ENCODE measurements at places on chromosomes 11 and 22. TPM values are rescaled to one million over a fixed set of nuclear protein-coding genes. Genes with fewer than 3 reads are reported as not detected.

DNA sequence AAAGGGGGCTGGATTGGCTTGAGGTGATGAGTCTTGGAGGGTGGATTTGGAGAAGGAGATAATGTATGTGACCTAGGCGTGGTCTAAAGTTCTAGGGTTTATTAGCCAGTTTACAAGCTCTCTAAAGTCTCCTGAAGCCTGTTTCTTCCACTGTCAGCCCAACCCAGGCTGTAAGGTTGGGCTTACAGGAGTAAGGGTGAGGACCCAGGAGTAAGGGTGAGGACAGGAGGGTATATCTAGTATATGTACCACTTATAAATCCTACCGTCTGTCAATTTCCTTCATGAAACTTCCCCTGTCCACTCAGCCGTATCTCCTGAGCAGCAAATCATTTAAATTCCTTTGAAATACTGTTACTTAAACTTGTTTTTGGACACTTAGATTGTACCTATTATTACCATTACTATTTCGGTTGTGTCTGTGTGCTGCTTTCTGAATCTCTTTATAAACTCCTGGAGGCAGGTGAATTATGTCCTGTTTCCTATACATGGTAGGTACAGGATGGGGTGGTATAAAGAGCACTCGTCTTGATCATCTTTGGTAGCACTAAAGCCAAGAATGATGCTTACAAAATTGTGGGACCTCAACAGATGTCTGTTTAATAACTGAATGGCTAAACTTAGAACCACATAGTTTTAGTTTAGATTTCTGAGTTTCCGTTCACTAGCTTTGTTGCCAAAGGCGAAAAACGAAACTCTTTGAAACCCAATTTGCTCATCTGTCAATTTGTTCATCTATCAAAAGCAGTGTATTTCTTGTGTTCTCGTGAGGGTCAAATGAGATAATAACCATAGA, 192.0 kb downstream of the GRIK4 start:
- no peak for DNase-seq

GRCh38 chr11:82960779-82961143, 59.2 kb downstream of the DDIAS start:
- no peak for DNase-seq

GRCh38 chr11:12167061-12168000, 56.9 kb downstream of the MICAL2 start:
- DNase-seq, result no peak

GRCh38 chr11:65574109-65574810, 1.6 kb upstream of the EHBP1L1 start:
- DNase-seq, result peak; percentile 95

GRCh38 chr11:15622231-15622890, 507.6 kb downstream of the INSC start:
- DNase-seq, result no peak

DNA sequence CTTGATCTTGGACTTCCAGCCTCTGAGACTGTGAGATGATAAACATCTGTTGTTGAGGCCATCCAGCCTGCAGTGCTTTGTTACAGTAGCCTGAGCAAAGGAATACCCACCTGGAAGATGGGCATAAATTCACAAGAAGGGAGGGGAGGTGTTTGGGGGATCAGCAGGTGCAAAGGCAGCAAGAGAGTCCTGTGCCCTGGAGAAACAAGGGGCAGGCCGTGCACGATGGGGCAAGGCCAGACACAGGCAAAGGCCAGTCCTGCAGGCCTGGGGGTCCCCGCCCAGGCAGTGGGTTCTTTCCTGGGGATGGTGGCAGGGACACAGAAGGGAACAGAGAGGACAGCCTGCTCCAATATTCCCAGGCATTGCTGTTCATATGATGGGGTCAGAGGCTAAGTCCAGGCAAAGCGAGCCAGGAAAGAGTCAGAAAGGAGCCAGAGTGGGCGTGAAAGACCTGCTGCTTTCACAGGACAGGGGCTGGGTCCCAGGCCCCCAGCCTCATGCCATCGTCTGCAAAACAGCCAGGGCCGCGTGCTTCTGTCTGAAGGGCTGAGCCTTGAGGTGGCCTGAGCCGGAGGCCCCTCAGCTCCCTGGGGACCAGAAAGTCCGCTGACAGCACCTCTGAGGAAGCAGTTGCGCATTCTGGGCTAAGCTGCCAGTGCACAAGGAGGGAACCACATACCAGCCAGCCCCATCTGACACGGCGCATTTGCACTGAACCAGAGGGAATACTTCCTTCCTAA, 48.8 kb downstream of the MYEOV start:
- DNase-seq, result no peak

GRCh38 chr11:94376841-94377240, 24.4 kb downstream of the GPR83 start:
- no peak for DNase-seq

Gene RIN1
- polyA plus RNA-seq, result 0.72 TPM

GRCh38 chr11:114259551-114259983, 36.6 kb upstream of the NNMT start:
- DNase-seq, result no peak

GRCh38 chr11:18394275-18394927, at the start of gene LDHA:
Gene LDHA, plus strand, starts transcription at chr11:18394563. Its CDS starts 2,280 bp downstream, at chr11:18396843.
- peak; percentile 97 for DNase-seq

Gene OR4P4
- polyA plus RNA-seq, result not detected

DNA sequence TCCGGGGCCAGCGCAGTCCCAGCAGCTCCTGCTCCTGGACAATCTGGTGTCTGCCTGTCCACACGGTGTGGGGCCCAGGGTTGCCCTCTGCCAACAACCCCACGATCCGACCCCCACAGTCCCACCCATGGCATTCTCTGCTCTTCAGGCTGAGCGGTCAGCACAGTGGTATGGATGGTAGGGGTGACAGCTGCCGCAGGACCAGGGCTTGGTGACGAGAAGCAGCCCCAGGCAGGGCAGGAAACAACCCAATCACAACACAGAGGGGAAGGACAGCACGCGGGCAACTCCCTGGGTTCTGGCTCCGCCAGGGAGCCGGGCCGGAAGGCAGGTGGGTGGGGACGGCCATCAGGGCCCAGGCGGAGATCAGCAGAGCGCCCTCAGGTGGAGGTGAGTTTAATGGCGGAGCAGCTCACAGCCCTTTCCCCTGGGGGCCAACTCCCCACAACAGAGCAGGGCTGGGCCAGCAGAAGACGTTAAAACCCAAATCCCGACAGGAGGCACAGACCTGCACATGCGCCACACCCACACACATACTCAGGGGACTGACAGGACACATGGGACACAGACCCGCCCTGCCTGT, 5.3 kb upstream of the CHADL start:
- no peak for DNase-seq

Gene APOL3
- 55.0 TPM for polyA plus RNA-seq

DNA sequence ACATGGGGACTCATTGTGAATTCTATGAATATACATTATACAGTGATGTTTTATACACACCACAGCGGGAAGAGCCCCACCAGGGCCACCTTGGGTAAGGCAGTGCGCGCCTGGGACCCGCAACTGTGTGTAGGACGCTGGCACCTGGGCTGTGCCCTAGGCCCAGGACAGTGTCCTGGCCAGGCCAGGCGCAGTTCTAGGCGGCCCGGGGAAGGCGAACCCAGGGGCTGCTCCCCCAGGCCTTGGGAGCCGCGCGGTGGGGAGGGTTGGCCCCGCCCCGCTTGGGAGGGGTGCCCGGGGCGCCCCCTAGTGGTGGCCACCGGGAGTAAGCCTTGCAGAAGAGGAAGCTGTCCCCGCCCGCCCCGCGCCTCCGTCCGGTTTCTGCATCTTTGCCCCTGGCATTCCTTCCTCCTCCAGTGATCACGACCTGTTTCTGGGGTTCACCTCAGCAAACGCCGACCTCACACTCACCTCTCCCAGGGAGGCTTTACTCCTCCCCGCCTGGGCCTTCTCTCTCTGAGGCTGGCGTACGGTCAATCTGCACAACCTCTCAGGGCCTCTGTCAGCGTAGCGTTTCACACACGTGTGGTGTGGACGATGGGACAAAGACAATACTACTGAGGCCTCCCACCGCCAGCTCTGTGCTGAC, 9.5 kb upstream of the EHD1 start:
- DNase-seq, result peak; percentile 90

GRCh38 chr11:21492931-21493330, 700.0 kb upstream of the ANO5 start:
- DNase-seq, result no peak

- DNase-seq, result no peak
These were observed 15.8 kb downstream of the MYH9 start for GRCh38 chr22:36371920-36372319.

DNA sequence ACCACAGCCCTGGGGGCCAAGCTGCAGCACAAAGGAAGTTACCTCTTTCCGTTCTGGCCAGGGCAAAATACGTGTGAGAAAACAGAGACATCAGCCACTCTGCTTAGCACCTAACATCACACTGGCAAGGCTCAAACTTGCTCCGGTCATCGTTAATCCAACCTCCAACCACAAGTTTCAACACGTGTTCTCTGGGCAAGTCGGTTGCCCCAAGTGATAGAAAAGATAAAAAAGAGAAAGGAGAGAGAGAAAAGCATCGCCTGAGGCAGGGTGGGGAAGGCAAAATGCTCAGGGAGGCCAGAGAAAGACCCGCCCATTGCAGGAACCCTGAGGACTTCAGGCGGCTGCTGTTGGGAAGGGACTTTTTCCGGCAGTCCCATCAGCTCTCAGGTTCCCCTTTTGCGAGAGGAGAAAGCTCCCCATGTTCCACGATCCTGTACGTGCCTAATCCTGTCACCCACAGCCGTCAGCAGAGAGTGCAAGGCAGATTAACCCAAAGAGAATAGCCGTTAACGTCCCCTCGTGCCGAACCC, 18.5 kb upstream of the B4GALNT4 start:
- DNase-seq, result peak; percentile 22

Gene CBLIF
- polyA plus RNA-seq, result not detected

Gene GP1BB
- polyA plus RNA-seq, result 4.3 TPM

GRCh38 chr11:92383430-92383829, 158.8 kb downstream of the FAT3 start:
- no peak for DNase-seq

Gene MMP7
- not detected for polyA plus RNA-seq

GRCh38 chr11:113859665-113860064, 15.7 kb downstream of the USP28 start:
- DNase-seq, result no peak

DNA sequence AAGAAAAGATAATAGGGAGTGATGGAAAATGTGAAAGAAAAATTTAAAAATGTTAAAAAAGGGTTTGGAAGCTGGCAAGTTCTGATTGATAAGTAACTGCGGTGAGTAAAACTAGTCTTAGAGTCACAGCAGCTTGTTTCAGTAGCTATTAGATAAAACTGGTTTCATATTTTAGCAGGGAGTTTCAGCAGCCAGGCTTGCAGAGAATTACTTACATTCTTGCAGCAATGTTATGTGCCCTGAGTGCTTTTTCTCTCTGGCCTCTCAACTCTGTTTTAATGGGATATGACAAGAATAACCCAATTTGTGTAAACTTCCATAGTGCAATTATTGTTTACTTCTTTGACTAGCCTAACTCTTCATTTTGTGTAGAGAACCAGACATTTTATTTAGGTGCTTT, 33.6 kb downstream of the PPME1 start:
- no peak for DNase-seq

DNA sequence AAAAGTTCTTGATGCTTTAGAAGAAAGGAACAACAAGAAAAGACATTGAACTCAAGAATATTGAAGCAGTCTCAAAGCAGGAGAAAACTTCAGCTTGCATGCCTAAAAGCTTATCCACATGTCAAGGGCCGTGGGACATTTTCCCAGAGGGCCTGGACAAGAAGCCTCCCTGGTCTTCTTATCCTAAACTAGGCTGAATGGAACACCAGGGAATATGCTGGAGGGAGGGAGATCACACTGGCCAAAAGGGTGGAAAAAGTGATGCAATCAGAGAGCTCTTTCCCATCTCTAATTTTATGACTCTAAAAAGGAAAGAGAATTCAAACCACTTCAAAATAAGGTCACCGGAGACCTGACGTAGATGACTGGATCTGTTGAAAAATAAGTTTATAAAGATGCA, 107.2 kb downstream of the MPPED2 start:
- no peak for DNase-seq

Gene OR51B2
- not detected for polyA plus RNA-seq

Gene CHRM1
- polyA plus RNA-seq, result not detected

DNA sequence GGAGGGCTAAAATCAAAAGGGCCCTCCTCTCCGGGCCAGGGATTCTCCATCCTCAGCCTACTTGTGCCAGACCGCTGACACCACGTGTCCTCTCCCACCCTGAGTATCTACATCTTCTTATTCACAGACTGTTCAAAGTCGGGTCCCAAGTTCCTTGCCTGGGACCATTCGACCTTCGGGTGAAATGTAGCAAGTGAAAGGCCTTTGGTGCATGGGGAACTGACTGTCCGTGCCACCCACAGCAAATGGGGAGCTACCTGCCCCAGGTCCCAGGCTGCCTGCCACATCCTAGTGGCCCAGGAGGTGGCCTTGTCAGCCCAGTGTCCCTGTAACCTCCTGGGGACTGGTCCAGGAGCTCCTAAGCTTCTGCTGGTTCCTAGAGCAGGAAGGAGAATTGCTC, 67.3 kb downstream of the RTL6 start:
- no peak for DNase-seq

Gene RIBC2
- not detected for polyA plus RNA-seq

Gene RIMBP3C
- 0.22 TPM for polyA plus RNA-seq

GRCh38 chr22:31243339-31244045, 31.4 kb downstream of the LIMK2 start:
- no peak for DNase-seq

DNA sequence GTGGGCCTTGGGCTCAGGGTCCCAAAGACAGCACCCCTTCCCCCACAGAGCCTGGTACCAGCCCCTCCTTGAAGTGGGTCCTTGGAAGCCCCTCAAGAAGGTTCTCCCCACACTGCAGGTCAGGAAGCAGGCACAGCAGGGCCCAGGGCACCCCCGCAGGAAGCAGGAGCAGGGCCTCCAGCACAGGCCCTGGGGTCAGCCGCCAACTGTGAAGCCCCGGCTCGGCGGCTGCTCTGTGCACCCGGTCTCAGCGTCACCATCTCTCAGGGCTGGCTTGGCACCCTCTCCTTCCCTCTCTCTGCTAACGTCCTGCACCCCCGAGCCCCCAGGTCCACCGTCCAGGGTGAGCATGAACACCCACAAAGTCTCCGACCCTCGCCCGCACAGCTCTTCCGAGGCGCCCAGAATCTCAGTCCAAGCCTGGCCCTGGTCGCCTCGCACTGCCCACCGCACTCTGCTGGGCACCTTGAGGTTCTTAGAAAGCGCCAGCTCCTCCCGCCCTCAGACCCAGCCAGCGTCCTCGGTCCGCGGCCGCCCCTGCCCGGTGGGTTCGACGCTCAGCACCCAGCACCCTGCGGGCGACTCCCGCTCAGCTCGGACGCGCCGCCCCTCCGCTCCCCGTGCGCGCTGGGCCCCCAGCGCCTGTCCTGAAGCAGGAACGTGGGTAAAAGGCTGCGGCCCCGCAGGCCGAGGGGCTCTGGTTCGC, 1.4 kb upstream of the SIGIRR start:
- DNase-seq, result no peak
